PC-9 (cell line): ENCODE measurements at places on chromosomes 13 and 19.

- DNase-seq, result no peak
These were observed 178.0 kb upstream of the MIR17HG start for GRCh38 chr13:91169321-91170050.

GRCh38 chr13:30299786-30300185, 7.6 kb downstream of the KATNAL1 start:
- DNase-seq, result no peak

DNA sequence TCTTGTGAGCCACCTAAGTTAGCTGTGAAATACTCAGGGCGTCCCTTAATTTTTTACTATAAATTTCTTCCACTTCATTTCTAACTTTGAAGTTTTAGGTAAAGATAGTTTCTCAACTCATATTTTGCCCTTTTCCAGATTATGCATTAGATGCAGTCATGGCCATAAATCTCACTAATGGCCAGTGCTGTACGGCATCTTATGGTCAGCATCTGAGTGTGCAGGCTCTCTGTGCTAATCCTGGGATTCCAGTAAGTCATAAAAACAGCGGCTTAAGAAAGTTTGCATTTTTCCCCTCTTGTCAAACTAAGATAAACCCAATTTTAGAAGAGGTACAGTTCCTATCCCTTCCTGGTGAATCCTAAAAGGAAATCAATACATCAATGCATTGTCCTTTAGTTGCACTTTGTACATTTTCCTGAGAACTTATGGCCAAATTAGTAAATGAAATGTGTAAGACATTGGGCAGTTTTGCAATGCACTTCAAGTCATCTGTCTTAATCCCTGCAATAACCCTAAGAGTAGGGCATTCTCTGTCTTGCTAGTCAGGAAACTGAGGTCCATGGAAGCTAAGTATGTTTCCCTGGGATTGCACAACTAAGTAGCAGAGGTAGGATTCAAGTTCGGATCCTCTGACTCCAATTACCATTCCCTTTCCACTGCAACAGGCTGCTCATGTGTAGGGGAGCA, 146.2 kb downstream of the DCT start:
- no peak for DNase-seq

DNA sequence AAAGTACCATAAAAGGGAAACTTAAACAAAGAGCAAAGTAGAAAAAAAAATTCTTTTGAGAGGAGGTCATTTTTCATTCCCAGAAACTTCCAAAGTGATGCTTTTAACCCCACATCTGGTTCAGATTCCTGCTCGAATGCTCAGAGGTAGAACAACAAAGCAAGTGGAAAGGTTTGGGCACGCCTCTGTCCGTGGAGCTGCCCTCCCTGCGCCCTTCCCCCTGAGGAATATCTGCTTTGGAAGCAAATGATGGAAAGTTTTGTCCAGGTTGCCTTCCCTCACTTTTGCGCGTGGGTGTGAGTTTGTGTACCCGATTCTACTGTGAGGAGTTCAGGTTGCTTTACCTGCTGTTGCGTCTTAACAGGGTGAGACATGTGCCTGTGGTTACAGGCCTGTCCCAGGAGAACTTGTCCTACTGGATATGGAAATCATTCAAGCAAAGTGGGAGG, 110.2 kb downstream of the KLF5 start:
- no peak for DNase-seq

- DNase-seq, result no peak
These were observed 40.8 kb downstream of the LATS2 start for GRCh38 chr13:21020581-21020980.

DNA sequence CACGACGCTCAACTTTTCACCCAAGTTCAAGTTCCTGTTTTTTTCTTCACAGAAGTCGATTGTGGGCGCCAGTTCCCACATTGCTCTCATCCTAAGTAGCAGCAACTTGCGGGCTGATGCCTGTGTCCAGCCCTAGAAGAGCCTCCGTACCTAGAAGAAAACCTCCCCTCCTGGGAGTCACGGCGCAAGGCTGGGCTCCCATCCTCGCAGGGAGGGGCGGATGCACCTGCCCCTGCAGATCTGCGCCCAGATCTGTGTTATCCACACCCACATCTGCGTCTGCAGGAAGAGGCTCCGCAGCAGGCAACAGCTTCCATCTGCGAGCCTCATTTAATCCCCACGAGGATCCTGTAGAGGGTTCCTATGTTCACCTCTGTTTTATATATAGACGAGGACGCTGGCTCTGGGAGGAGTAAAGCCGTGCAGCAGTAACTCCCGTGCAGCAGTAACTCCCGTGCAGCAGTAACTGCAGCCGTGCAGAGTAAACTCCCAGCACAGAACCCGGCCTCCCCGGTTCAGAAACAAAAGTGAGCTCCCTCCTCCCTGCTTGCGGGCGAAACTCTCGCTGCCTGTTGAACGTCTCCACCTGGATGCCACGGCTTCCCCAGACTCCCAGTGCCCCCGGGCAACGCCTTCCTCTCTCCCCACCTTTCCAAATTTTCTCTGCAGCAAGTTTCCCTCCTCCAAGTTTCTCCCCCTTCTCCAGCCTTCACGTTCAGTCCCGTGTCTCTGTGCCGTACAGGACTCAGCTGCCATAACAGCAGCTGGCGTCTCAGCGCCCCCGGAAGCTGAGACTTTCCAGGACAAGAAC, 23.5 kb upstream of the LAIR1 start:
- DNase-seq, result no peak

DNA sequence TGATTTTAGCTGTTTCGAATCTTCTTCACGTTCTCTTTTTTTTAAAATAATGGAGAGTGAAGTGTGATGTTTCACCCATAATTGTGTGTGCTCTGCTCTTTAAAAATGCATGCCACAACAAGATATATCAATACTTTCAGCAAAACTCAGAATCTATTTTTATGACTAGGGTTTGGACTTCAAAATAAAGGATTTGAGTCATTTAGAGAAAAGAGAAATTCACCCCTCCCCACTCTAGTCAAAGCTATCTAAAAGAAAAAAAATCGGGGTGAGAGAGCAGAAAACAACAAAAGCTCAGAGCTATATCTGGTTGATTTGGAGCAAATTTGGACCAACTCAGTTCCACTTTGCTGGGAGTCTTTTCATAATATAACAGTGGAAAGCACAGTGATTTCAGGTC, 244.5 kb downstream of the DNAJC15 start:
- no peak for DNase-seq

GRCh38 chr19:35171730-35172129, 17.2 kb downstream of the FXYD5 start:
- DNase-seq, result no peak

- peak; percentile 51 for DNase-seq
These were observed 9.6 kb downstream of the CAPN12 start for GRCh38 chr19:38734426-38735256.

- no peak for DNase-seq
These were observed 8.9 kb upstream of the ELF1 start for GRCh38 chr13:41028051-41028450.

- DNase-seq, result no peak
These were observed 24.1 kb downstream of the MICU2 start for GRCh38 chr13:21579754-21580316.
